ENCODE measurements at places on chromosomes 16 and 17.
A peak's percentile ranks its signal among the peaks of the same experiment; 100 is the strongest.

DNA sequence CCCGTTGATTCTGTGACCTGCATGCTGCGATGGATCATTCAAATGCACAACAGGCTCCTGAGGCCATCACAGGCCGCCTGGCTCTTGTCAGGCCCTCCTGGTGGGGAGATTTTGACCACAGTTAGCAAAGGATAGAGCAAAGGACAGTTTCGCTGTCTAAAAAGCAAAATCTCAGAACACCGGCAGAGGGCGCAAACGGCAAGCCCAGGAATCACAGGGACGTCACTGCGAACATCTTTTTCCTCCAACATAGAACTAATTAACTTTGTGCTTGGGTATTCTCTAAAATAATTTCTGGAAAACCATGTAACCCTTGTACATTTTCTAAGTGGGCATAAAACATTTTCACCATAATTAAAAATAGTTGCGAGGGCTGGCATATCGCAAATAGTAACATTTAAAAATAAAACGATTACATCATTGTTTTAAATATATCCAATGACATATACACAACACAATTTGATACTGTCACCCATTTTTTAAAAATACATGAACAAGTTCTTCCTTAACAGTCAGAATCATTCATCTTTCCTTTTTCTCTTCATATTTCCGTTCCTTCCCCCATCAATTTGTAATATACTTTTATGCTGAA is 19.7 kb upstream of the SLC47A1 start:
- peak; percentile 45 for DNase-seq

- DNase-seq: no peak
Observed at GRCh38 chr16:50472472-50472871, 75.7 kb upstream of the NKD1 start.

- no peak for DNase-seq
Observed at GRCh38 chr17:28333083-28333746, 2.1 kb downstream of the IFT20 start.

- DNase-seq: no peak
Observed at GRCh38 chr17:28702026-28702751, 9.5 kb downstream of the PROCA1 start.

GRCh38 chr17:12128946-12129345 is 108.3 kb downstream of the MAP2K4 start:
- no peak for DNase-seq

- DNase-seq: no peak
Observed at GRCh38 chr17:72134608-72135394, 14.0 kb downstream of the SOX9 start.

DNA sequence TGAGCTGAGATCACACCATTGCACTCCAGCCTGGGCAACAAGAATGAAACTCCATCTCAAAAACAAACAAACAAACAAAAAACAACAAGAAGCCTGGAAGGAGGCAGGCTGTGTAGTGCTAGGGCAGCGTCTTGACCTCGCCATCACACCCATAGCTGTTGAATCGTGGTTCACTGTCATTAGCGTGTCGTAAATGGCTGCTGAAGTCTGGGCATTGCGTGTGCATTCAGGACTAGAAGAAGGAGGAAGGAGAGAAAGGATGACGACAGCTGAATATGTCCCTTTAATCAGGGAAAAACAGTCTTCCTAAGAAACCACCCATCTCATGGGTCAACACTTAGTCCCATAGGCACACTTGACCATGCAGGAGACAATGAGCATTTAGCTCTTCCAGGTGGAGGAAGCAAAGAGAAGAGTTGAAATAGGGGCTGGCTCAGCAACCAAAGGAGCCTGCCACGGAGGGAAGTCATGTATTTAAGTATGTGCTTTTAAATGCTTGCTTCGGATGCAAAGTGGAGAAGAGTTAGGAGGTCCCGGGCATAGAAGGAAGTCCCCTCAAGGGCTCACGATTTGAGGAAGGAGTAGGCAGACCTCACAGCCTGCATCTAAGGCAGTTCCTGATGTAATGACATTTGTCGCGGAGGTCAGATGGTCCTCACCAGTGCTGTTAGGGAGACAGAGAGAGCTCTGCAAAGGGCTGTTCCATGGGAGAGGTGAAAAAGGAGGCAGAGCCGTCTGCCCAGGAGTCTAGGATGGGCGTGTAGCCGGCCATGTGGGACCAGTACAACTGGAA is 8.8 kb downstream of the PRSS22 start:
- DNase-seq: no peak

DNA sequence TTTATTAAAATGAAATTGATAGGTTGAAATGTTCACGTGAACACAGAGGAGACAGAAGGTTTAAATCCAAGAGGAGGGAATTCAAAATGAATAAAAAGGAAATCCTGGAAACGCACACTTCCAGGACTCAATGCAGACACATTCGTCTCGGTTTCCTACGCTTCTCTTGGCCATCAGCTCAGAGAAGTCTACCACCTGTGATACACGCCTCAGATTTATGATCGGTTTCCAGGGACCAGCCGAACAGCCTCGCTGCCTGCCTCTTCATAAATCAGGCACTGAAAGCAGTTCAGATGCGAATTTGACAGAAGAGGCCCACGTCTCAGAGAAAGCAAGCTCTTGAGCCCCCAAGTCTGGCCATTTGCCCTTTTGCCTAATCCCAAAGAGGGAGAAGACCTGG is 125.5 kb upstream of the IRX3 start:
- no peak for DNase-seq

- DNase-seq: peak; percentile 60
Observed at GRCh38 chr17:76492123-76492988, 8.9 kb downstream of the RHBDF2 start.

- peak; percentile 73 for DNase-seq
Observed at GRCh38 chr17:59753522-59754467, 46.3 kb downstream of the VMP1 start.

DNA sequence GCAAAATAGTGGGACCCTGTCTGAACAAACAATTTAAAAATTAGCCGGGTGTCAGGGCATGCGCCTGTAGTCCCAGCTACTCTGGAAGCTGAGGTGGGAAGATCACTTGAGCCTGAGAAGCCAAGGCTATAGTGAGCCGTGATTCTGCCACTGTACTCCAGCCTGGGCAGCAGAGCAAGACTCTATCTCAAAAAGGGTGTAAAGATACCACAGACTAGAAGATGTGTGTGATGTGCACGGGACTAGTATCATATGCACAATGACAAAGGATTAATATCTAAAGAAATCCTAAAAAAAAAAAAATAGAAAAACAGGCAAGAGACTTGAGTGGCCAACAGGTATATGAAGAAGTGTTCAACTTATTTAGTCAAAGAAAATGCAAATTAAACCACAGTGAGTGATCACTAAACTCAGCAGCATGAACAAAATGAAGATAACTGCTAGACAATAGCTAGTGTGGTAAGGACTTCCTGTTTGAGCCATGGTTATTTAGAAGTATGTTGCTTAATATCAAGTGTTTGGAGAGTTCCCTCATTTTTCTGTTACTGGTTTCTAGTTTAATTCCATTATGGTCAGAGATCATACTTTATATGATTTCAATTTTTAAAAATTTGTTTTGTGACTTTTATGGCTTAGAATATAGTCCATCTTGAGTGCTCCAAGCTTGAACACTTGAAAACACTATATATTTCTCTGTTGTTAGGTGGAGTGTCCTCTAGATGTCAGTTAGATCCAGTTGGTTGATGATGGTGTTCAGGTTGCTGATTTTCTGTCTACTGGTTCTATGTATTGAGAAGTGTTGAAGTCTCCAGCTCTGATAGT is 14.7 kb upstream of the SLX4 start:
- DNase-seq: peak; percentile 47

GRCh38 chr17:16415031-16415924 is at the start of gene TRPV2:
TSS of gene TRPV2 (plus strand) at chr17:16415571. CDS start at chr17:16417669, 2,098 bp downstream.
- DNase-seq: peak; percentile 70

DNA sequence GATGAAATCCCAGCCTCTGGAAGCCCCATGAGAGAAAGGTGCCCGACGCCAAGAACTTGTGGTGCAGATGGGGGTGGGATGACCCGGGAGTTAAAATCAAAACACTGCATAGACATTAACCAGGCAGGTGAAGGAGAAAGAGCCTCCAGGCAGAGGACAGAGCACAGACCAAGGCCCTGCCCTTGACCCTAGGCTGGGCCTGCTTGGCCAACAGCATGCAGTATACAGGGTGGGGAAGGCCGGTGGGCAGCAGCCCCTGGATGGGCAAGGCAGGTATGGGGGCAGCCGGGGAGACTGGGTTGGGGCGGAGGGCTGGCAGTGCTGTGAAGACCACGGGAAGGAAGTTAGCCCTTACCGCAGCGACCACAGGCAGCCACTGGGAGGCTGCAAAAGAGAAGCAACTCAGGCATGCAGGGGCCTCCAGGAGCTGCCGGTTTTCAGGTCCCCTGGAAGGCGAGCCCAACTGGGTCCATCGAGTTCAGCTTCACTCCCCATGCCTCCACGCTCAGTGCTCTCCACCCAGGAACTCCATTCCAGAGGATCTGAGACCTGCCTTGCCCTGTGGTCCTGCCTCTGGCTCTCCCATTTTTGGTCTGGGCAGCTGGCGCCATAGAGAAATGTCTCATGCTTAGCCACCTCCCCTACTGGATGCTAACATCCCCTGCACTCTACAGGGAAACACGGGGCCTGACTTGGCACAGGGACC is 81.2 kb downstream of the C16orf95 start:
- DNase-seq: peak; percentile 20

GRCh38 chr16:68900009-68900408 is 56.7 kb downstream of the TANGO6 start:
- DNase-seq: no peak

GRCh38 chr16:87541147-87541871 is 48.5 kb upstream of the ZCCHC14 start:
- no peak for DNase-seq

- no peak for DNase-seq
Observed at GRCh38 chr17:66928949-66929348, 35.6 kb upstream of the CACNG4 start.
